Right cardiac atrium (tissue), 5 donors: ENCODE measurements at places on chromosomes 12 and 14.
A peak's percentile ranks its signal among the peaks of the same experiment; 100 is the strongest.

DNA sequence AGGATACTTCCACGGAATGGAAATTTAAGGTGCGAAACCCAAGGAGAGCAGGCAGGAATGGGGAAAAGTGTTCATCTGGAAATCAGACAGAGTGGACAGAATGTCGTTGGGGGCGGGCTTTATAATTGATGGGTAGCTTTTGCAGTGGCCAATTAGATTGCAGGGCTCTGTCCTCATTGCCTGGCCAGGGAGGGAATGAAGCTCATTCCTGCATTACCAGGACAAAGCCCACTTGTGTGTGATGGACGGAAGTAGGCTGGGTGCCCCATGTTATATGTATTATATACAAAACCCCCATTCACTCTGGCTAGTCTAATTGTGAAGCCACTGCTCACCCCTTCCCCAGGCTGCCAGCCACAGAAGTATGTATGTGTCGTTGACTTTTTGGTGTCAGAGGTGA, 23.6 kb downstream of the ZNF664 start:
- no peak for DNase-seq

- DNase-seq: no peak
Measured at GRCh38 chr12:13148485-13148847, 45.0 kb upstream of the GSG1 start.

DNA sequence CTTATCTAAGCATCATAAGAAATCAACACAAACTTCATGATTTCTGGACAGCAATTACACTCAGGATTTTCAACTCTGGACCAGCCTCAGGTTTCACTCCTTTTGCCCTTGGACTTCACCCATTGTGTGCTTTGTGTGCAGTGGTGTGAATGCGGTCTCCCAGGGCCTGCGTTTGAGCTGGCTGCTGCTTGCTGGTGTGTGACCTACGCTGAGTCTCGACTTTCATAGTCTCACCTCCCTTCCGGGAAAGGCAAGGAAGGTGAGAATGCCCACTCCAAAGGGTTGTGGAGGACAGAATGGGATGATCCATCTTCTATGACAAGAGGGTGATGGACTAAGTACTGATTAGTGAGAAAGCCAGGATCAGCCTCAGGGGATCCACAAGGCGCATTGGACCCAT, 228.8 kb downstream of the C12orf75 start:
- DNase-seq: no peak

GRCh38 chr12:52645982-52646381, 6.0 kb downstream of the KRT2 start:
- DNase-seq: no peak

GRCh38 chr12:113591480-113591974, 119.9 kb upstream of the LHX5 start:
- no peak for DNase-seq

DNA sequence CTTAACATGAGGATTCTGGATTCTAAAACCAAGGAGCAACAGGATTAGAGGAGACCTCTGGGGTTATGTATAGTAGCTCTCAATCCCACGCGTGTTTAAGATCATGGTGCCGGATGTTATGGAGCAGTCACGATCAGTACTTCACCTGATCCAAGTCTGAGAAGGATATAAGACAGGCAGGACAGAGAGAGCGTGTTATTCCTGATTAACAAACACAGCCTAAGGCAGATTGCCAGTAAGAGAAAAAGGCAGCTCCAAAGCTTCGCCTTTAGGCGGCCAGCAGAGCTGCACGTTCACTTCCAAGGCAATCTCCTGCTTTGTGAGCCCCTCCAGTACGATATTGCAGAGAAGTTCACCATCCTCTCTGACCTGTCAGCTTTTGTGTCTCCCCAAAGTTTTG, 5.5 kb downstream of the SETD3 start:
- peak; percentile 32 for DNase-seq

GRCh38 chr14:58626431-58626831, 11.3 kb upstream of the DACT1 start:
- no peak for DNase-seq

- no peak for DNase-seq
Measured at GRCh38 chr12:46627686-46628085, 198.1 kb downstream of the SLC38A4 start.

- DNase-seq: no peak
Measured at GRCh38 chr14:64705381-64706118, 1.3 kb downstream of the PLEKHG3 start.

- no peak for DNase-seq
Measured at GRCh38 chr12:124673801-124674617, 106.6 kb upstream of the NCOR2 start.

GRCh38 chr12:9039397-9039977, 50.1 kb downstream of the KLRG1 start:
- DNase-seq: no peak

- DNase-seq: peak; percentile 89
Measured at GRCh38 chr12:19819231-19819630, 379.9 kb downstream of the AEBP2 start.

- DNase-seq: no peak
Measured at GRCh38 chr14:55332654-55333570, 61.7 kb downstream of the FBXO34 start.

GRCh38 chr12:86530996-86531655, 274.9 kb upstream of the MGAT4C start:
- no peak for DNase-seq

DNA sequence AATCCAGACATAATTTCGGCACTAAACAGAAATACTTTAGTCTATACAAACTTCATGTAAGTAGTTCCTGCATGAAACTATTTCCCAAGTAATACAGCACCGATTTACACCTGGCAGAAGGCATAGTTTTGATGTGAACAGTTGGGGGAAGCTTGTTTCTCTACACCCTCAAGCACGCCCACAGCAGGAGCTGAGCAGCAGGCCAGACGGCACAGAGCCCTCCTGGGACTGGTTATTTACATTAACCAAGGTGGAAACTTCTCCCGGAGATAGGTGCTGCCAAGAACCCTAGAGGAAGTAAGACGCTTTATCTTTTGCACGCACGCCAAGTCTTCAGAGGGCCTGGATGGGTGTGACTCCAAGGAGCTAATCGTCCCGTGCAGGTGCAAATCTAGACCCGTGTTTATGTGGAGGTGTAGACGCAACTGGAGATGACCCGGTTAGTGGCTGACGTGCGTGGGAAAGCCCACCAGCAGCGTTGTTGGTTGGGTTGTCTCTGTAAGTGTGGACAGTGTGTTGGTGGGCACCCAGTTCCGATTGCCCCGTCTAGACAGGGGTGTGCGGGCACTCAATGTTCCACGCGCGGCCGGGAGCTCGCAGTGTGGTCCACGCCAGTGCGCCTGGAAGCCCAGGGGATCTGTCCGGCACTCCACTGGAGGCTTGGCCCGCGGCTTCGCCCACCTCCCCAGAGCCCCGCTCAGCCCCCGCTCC, 767 bp upstream of the TCP11L2 start:
- DNase-seq: no peak

GRCh38 chr14:52266782-52267181, 716 bp upstream of the PTGDR start:
- DNase-seq: no peak

DNA sequence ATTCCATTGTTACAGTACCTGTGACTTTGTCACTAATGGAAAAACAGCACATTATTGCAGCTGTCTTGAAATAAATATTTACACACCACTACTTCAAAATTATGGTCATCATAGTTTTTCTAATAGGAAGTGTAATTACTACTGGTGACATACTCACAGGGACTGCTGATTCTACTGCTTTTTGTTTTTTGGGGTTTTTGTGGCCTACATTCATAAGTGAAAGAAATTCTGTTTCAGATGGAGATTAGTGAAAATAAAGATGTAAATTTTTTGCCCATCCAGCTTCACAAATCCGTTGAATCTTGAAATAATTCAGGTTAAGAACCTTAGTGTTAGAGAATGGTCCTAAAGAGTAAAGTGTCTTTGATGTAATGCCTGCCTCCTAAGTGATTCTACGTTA, 17.5 kb downstream of the KNTC1 start:
- DNase-seq: no peak

- no peak for DNase-seq
Measured at GRCh38 chr12:53733807-53734200, 6.6 kb upstream of the CALCOCO1 start.
